Activated CD8-positive, alpha-beta memory T cell treated with anti-CD3 and anti-CD28 coated beads, Interleukin-2, amount 50 U/mL, for 48 hours (primary cell): ENCODE measurements at places on chromosomes 7 and 10.

DNA sequence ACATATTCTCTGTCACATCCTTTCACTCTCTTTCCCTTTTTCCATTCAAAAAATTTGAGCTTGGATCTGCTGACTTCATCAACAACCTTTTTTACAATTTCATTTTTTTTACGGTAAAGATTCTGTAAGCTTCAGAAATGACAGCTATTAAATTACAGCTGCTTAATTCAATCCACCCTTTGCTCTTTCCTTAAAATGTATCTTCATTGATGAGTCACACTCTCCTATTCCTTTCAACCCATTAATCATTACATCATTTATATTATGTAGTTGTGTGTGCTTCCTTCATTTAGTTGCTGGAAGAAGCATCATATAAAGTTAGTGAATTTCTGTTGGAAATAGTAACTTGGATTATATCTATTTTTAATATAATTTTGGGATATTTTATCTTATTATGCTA lies 67.1 kb upstream of the MAGI2 start:
- no peak for DNase-seq

DNA sequence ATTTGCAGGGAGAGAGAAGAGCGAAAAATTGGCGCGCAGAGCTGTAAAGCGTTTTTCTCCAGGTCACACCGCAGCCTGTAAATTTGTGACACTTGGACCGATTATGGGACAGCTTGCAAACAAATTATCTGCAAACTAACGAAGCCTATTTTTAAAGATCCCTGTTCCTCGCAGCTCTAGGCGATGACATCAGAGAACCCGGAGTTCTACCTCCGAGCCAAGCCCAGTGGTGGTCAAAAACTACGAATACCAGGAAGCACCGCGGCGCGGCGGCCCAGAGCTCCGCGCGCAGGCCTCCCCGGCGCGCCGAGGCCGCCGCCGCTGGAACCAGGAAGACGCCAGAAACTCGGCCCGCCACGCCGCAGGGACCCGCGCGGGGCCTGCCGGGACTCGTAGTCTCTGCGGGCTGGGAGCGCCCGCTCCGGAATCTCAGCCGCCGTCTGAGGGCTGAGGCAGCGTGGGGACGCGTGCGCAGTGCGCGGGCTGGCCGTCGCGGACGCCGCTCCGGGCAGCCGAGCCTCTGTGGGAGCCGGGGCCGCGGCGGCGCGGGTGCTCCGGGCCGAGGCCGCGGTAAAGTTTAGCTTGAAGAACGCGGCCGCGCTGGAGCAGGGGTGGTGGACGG lies at the start of gene PLEKHA1:
PLEKHA1 (plus strand) TSS at position 472 of the 622 bp plus-strand sequence. CDS start 18,493 bp downstream, outside the sequence.
- peak; percentile 96 for DNase-seq

GRCh38 chr10:88205842-88206446 lies 342.5 kb downstream of the PTEN start:
- DNase-seq, result no peak

DNA sequence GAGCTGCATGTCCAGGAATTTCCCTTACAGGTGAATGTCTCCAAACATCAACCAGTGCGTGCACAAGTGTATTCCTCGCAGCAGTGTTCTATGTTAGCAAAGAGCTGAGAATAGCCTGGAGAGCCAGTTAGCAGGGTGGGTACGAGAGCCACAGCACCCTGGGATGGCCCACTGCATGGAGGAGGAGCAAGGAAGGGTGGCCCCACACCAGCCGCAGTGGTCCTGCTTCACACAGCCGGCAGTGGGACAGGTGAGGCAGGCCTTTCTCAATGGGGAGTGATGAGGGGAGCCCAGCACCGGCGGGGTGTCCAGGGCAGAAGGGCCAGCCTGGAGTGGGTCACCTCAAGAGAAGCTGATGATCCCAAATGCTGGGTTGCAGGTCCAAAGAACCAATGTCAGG lies 240.7 kb downstream of the TCERG1L start:
- no peak for DNase-seq

DNA sequence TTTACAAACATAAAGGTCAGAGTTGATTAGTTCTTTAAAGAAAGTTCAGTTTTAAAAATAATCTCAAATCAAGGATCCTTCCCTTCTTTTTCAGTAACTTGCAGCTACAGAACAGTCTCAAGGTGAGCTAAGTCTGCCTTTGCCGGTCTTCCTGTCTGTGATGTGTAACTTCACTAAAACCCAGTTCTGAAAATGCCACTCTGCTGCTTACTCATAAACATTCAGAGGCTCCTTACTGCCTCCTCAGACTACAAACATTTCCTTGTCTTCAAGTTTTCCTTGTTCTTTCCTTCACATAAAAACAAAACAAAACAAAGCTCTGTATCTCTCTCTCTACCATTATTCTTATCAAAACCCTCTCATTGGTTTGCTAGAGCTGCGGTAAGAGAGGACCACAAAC lies 128.7 kb downstream of the ETV1 start:
- no peak for DNase-seq

GRCh38 chr10:90929179-90929578 lies 8.3 kb upstream of the ANKRD1 start:
- no peak for DNase-seq

DNA sequence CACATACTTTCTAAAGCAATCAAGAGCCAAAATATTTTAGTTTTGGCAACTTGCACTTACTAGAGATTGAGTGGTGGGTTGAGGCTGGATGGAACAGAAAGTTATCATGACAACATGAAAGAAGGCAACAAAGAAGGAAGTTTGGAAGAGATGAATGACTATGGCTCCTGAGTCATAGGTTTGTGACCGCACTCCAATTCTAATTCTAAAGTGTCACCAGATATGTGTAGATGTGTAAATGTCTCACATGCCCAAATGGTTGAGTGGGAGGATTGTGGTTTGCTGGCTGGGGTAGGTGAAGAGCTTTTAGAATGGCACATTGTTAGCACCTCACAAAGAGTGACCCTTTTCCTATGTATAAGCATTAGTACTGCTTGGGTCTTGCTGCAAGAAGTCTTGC lies 20.2 kb downstream of the TAS2R16 start:
- no peak for DNase-seq

DNA sequence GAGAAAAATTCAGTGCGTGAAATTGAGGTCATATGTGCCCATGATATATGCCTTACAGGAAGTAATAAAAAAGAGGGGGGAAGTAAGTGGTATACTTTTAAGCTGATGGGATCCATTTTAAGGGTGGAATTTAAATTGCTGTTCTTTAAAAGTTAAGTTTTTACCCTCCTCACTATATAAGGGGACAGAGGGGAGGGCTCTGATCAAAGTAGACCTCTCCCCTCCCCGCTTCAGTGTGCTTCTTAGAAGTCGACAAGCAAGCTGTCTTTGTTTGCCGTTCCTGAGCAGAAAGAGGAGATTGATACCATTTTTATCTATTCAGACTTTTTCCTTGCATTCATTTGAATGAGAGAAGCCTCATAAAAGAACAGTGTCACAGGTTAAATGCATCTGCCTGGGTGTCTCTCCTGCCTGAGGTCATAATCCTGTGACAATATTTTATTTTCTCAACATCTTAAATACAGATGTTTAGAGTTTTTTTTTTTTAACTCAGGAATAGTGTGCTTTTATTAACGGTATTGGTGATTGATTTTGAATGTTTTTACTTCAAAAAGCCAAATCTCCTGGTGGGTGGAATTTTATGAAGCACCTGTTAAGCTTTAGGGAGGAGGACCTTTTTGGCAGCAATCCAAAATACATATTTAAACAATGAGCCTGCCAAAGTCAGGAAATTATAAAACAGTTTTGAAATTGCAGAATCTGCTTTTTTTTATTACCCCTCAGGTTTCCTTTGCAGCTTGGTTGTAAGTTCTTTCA lies 141.7 kb downstream of the KAT6B start:
- no peak for DNase-seq

GRCh38 chr10:73413108-73413527 lies 740 bp downstream of the ANXA7 start:
- no peak for DNase-seq

- DNase-seq, result no peak
These were observed 472.0 kb upstream of the FZD8 start for GRCh38 chr10:36114141-36114540.

DNA sequence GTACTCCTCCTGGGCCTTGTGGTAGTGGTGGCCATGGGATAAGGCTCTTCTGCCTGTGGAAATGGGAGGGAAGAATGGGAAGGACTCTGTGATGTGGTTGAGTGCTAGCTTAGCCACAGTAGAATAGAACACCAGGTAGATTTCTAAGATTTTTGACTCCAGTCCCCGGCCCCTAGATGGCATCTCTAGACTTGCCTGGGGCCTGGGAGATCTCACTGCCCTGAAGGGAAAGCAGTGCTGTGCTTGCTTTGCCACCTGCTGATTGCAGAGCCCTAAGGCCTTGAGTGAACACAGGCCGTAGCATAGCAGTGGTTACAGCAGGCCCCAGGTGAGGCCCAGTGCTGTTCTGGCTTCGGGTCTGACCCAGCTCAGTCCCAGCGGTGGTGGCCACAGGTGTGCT lies 252.0 kb downstream of the TCF7L2 start:
- DNase-seq, result no peak

- DNase-seq, result no peak
These were observed 153.6 kb downstream of the AOAH start for GRCh38 chr7:36570528-36571189.

DNA sequence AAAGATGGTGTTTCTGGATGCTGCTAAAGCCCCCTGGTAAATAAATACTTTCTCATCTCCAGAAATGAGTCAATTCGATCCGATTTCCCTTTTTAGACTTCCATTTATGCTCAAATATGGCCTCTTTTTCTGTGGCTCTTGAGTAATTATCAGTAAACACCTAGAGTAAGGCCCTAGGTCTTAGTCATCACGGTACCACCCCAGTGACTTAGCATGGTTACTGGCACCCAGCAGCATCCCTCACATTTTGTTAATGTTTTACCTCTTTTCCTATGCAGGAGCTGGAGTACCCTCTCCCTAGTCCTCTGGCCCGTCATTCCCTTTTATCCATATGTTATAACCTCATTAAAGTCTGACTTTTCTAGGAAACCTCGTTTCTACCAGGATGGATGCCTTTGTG lies 19.5 kb downstream of the CHN2 start:
- DNase-seq, result no peak

GRCh38 chr10:77510294-77510693 lies 127.3 kb downstream of the KCNMA1 start:
- no peak for DNase-seq

- no peak for DNase-seq
These were observed 17.6 kb downstream of the RAMP3 start for GRCh38 chr7:45174966-45175765.

GRCh38 chr7:29349362-29349761 lies 154.8 kb downstream of the CHN2 start:
- no peak for DNase-seq

DNA sequence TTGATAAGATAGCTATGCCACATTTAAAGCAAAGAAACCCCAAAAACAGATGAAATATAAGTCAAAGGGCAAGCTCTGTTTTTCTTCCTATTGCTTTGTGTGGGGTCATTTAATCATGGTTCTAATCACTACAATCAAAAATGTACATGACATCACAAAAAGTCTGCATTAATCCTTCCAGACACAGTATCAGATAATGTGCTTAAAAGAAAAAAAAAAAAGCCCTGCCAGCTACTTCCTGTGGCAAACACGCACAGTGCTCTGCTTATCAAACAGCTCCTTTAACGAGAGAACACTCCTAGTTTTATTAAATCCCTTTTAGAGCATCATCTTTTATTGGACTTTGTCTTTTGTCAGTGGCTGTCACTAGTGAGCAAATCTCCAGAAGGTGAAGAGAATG lies 1005.8 kb downstream of the GATA3 start:
- DNase-seq, result no peak

- DNase-seq, result no peak
These were observed 758.7 kb upstream of the CELF2 start for GRCh38 chr10:10259013-10259412.
